Heart right ventricle (tissue), 16 donors: ENCODE measurements at places on chromosomes 1 and 21.

GRCh38 chr1:234262007-234262753 is 111.1 kb upstream of the COA6 start:
- no peak for DNase-seq

- DNase-seq, result no peak
Measured at GRCh38 chr1:173043253-173043652, 7.5 kb downstream of the TNFSF18 start.

- DNase-seq, result no peak
Measured at GRCh38 chr21:33394260-33394659, 9.0 kb upstream of the IFNGR2 start.

DNA sequence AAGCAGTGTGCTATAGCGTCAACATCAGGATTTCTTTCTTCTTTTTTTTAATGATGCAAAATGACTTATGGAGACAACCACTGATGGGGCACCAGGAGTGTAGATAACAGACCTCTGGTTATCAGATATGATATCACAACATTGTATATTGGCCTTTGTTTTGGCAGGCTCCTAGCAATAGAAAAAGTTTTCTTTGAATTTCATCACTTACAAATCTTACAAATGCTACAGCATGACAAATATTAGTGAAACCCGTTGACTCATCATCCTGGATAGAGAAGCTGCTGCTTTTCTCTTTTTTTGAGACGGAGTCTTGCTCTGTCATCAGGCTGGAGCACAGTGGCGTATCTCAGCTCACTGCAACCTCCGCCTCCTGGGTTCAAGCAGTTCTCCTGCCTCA is 92.9 kb downstream of the LTN1 start:
- no peak for DNase-seq

GRCh38 chr1:60279798-60280197 is 206.2 kb upstream of the C1orf87 start:
- no peak for DNase-seq

DNA sequence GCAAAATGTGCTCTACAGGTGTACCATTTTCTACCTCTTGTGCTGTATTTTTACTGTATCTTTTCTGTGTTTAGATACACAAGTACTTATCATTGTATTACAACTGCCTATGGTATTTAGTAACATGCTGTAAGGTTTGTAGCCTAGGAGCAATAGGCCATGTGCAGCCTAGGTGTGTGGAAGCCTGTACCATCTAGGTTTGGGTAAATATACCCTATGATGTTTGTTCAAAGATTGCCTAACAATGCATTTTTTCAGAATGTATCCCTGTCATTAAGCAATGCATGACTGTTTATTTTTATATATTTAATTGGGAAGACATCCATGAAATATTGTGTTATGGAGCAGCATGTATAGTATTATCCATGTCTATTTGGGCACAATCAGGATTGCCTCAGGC is 11.0 kb downstream of the ETV3L start:
- no peak for DNase-seq

GRCh38 chr1:48616710-48617109 is 144.7 kb upstream of the SPATA6 start:
- no peak for DNase-seq

GRCh38 chr1:182193908-182194550 is 132.5 kb upstream of the ZNF648 start:
- no peak for DNase-seq

GRCh38 chr1:79551321-79551720 is 544.8 kb upstream of the ADGRL4 start:
- DNase-seq, result no peak

GRCh38 chr1:164524810-164525209 is 34.2 kb upstream of the PBX1 start:
- DNase-seq, result no peak

GRCh38 chr1:157487504-157487903 is 64.8 kb downstream of the FCRL5 start:
- no peak for DNase-seq
